Activated T-cell treated with anti-CD3 and anti-CD28 coated beads, Interleukin-2, amount 50 U/mL, for 72 hours (primary cell): ENCODE measurements at places on chromosomes 7 and 10. TPM values are rescaled to one million over a fixed set of nuclear protein-coding genes. Genes with fewer than 3 reads are reported as not detected.

DNA sequence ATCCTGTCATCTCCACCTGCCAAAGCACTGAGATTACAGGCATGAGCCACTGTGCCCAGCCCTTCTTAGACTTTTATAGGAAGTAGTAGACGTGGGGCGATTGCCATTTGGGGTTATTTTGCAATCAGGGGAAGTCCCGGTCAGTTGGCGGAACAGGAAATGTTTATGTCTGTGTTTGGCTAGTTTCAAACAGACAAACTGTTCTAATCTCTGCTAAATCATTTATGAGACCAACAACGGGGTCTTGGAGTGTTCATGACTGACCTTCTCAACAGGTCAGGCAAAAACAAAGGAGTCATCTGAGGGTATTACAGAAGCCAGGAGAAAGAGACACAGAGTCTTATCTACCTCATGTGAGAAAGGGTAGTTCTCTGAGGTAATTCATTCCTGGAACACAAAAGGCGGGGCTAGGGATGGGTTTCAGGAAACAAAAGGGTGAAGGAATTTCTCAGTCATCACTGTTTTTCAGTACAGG is 6.6 kb upstream of the TPK1 start:
- peak overlapping the region; percentile 63 for H3K4me3 ChIP-seq
- peaks cover 25% of the 10 kb centered on the region for H3K4me1 ChIP-seq
- DNase-seq = peak; percentile 31
- no peaks in the 10 kb centered on the region for H3K27me3 ChIP-seq

WDR86 gene
- total RNA-seq = 1.0 TPM

DNA sequence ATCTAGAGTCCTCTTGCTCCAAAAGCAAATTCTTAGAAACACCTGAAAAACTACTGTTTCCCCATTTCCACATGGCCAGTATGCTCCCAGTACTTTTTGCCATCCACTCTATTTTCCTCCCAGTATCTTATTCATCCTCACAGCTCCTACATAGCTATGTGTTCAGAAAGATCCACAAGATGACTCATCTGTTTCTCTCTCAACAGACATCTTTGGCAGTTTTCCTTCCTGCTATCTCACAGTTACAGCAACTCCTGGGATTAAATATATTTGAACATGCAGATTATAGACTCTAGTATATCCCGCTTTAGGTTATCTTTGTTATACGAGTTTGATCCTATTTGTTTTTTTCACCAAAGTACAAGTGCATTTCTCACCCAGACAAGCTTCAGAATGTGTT is 675.6 kb upstream of the POT1 start:
- no peak overlapping the region for H3K27ac ChIP-seq
- H3K4me1 ChIP-seq = no peaks in the 10 kb centered on the region
- H3K27me3 ChIP-seq = no peaks in the 10 kb centered on the region
- no peaks in the 10 kb centered on the region for H3K36me3 ChIP-seq

DNA sequence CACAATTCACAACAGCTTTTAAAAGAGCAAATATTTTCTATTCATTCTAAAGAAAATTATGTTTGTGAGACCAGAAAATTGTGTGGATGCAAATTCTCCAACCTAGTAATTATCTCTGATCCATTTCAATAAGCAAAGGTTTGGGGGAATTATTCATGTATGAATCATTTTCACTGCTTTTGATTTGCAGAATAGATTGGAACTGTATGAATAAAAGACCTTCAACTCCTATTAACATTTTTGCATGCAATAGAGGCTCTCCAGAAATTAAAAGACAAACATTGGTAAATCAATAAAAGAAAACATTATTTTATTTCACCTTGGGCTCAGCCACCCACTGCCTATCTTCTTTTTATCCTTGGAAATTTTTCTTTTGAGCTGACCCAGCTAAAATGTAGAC is 43.5 kb downstream of the FEZF1 start:
- H3K27me3 ChIP-seq = no peaks in the 10 kb centered on the region
- DNase-seq = no peak
- H3K27ac ChIP-seq = no peak overlapping the region
- no peak overlapping the region for H3K4me3 ChIP-seq
- no peaks in the 10 kb centered on the region for H3K4me1 ChIP-seq

DNA sequence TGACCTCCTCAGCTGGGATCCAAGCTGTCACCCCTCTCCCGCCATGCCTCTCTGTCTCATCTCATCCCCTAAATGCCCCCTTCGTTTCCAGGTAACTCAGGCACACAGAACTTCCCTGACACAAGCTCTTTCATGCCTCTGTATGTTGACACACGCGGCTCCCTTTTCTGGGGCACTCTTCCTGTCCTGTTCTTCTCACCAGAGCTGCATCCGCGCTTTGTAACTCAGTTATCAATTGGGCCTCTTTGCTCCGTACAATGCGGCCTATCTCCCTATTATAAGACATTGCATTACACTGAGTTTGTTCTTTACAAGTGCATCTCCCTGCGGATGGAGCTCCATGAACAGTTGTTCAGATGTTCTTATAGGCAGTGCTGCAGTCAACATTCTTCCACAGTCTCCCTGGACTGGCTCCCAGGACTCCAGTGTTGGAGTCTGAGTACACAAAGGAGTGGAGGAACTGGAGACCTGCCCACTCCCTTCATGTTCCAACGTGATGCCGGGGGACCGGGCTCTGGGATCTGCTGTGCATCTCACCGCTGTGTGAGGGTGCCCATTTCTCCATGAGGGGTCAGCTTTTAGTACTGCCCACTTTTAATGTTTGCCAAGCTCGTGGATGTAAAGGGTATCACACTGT is 56.9 kb upstream of the TNS3 start:
- H3K27ac ChIP-seq = no peak overlapping the region
- H3K4me3 ChIP-seq = no peak overlapping the region
- no peaks in the 10 kb centered on the region for H3K27me3 ChIP-seq
- no peaks in the 10 kb centered on the region for H3K4me1 ChIP-seq
- no peak for DNase-seq

GRCh38 chr10:66698069-66698468 is 227.8 kb upstream of the LRRTM3 start:
- no peak overlapping the region for H3K27ac ChIP-seq
- no peaks in the 10 kb centered on the region for H3K36me3 ChIP-seq
- no peak overlapping the region for H3K4me3 ChIP-seq

DNA sequence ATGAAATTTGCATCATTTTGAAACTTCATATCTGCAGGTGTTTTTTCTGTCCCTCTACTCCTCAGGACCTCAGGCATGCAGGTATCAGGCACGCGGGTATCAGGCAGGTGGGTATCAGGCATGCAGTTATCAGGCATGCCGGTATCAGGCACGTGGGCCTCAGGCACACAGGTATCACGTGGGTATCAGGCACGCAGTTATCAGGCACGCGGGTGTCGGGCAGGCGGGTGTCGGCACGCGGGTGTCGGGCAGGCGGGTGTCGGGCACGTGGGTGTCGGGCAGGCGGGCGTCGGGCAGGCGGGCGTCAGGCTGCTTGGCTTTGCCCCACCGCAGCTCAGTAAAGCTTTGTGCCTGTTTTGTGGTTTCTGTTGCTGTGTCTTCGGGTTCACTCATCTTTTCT is 8.7 kb downstream of the SPRN start:
- no peaks in the 10 kb centered on the region for H3K4me1 ChIP-seq
- no peak for DNase-seq
- no peaks in the 10 kb centered on the region for H3K27me3 ChIP-seq
- peaks cover 30% of the 10 kb centered on the region for H3K36me3 ChIP-seq
- H3K4me3 ChIP-seq = no peak overlapping the region

- no peaks in the 10 kb centered on the region for H3K27me3 ChIP-seq
- peaks cover 23% of the 10 kb centered on the region for H3K4me1 ChIP-seq
- H3K4me3 ChIP-seq = no peak overlapping the region
- DNase-seq = no peak
- no peak overlapping the region for H3K27ac ChIP-seq
- H3K36me3 ChIP-seq = no peaks in the 10 kb centered on the region
These were observed 174.5 kb downstream of the SH3PXD2A start for GRCh38 chr10:103680869-103681236.

NODAL gene
- total RNA-seq = not detected

DNA sequence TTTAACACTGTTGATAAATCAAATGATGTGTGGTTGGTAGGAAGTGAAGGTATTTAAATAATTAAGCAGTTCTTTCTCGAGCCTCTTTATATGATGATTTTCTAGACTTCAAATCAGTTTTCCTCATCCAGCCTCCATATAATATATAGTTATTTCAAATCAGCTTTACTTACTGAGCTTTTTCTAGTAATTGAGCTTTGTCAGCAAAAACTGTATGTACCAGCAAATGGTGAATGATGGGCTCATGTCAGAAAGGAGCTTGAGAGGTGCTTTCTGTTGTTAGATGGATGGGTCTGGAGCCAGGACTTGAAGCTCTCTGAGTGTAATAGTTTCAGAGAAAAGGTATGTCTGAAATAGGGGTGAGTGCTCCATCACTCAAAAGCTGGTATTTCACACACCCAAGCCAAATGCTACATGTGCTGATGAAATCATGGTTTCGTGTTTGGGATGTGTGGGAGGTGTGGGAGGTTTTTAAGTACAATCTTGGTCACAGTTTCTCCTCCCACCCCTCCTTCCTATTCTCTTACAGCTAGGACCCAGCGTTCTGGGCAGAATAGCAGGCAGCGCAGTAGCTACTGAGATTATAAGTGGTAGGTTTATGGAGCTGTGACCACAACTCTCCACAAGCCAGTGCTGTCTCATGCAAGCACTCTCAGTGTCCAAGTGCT is 55.8 kb downstream of the LRMDA start:
- no peak overlapping the region for H3K27ac ChIP-seq
- H3K4me3 ChIP-seq = no peak overlapping the region
- no peak for DNase-seq
- no peaks in the 10 kb centered on the region for H3K4me1 ChIP-seq

DNA sequence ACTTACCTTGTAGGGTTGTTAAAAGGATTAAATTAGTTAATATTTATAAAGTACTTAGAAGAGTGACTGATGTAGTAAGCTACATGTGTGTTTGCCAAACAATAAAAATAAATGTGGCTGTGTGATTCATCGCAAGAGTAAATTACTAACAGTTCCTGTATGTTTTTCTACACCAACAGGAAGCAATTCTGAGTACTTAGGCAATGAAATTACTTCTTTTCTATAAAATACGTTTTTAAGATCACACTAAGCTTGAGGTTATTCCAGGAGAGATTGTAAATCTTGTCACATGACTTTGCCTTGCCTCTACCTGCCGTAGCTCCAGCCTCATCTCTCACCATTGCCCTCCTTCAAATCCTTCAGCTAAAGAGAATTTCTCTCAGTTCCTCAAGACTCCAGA is 18.1 kb upstream of the GSTK1 start:
- H3K27ac ChIP-seq = peak overlapping the region; percentile 42
- peak overlapping the region; percentile 75 for H3K4me3 ChIP-seq
- H3K27me3 ChIP-seq = no peaks in the 10 kb centered on the region
- peaks cover 83% of the 10 kb centered on the region for H3K4me1 ChIP-seq
- H3K36me3 ChIP-seq = peaks cover 11% of the 10 kb centered on the region

TMUB1 gene
- total RNA-seq = 68.5 TPM

FRAT2 gene
- 7.2 TPM for total RNA-seq

UCN3 gene
- total RNA-seq = not detected

ENTPD1 gene
- total RNA-seq = 0.53 TPM

GRCh38 chr10:84193846-84194423 is 402 bp upstream of the CDHR1 start:
- peak overlapping the region; percentile 73 for H3K4me3 ChIP-seq
- H3K36me3 ChIP-seq = no peaks in the 10 kb centered on the region
- no peak for DNase-seq
- H3K4me1 ChIP-seq = peaks cover 8% of the 10 kb centered on the region
- no peak overlapping the region for H3K27ac ChIP-seq

DNA sequence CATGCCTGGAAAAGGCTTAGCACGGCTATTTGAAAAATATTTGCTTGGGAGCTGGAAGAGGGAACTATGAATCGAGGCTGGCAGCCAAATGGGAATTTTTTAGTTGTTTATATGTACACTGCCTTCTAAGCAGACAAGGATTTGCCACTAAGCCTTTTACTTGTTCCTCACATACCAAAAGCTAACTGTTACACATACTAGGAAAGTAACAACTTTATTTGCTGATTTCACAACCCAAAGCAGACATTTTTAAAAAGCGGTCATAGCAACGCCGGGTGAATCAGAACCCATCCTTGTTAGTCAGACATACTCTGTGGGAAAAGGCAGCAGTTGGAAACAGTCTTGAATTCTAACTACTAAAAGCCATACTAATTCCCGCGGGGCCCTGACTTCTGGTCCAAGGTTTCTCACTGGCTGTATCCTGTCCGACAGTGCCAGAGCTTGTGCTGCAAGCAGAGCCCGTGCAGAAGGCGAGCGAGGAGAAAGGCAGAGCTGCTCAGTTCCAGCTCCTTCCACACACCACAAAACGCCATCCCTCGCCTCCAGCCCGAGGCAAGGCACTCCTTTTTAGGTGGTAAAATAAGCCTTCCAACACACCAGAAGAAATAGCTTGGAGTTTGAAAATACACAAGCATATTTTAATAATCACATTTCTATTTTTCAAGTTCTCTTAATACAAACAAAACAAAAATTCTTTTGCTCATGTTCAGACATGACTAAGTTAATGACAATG is 89.2 kb downstream of the RNF216 start:
- H3K36me3 ChIP-seq = peaks cover 9% of the 10 kb centered on the region
- no peak overlapping the region for H3K27ac ChIP-seq
- no peaks in the 10 kb centered on the region for H3K27me3 ChIP-seq
- DNase-seq = peak; percentile 43

- no peak for DNase-seq
- H3K27me3 ChIP-seq = no peaks in the 10 kb centered on the region
These were observed 25.8 kb downstream of the PTPRE start for GRCh38 chr10:127932521-127933270.

DNA sequence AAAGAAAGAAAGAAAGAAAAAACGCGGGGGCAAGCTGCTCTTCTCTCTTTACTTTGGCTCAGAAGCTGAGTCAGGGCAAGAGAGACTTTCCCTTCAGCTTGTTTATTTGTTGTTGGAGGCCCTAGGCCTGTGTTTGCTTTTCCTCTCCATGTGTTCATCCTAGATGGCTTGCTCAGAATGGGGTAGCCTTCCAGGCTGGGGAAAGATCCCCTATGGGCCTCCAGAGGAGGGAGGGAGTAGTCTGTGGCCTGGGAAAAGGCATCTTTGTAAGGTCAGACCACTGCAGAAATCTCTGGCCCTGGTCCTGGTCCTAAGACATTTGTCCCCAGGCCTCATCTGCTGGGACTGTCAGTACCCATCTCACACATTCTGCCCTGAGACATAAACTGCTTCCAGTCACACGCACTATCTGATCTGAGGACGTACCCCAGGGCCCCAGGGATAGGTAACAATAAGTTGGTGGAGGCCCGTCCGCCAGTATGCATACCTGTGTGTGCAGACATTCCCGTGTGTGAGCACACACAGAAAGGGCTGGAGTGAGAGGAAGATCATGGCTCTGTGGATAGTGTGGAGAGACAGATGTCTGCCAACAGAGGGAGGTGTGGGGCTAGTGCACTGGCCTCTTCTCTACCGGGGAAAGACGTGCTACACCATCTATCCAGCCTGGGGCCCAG is 4.9 kb upstream of the SCD start:
- H3K27me3 ChIP-seq = peaks cover 5% of the 10 kb centered on the region
- H3K36me3 ChIP-seq = no peaks in the 10 kb centered on the region
- H3K4me1 ChIP-seq = peaks cover 29% of the 10 kb centered on the region
- H3K4me3 ChIP-seq = no peak overlapping the region
- DNase-seq = peak; percentile 58

GRCh38 chr7:127940381-127941160 is 90.7 kb downstream of the LRRC4 start:
- no peak for DNase-seq
- H3K4me1 ChIP-seq = peaks cover 7% of the 10 kb centered on the region
- H3K4me3 ChIP-seq = no peak overlapping the region
- H3K27ac ChIP-seq = peak overlapping the region; percentile 13
- H3K27me3 ChIP-seq = no peaks in the 10 kb centered on the region

- H3K27me3 ChIP-seq = peaks cover 6% of the 10 kb centered on the region
- DNase-seq = no peak
- H3K4me1 ChIP-seq = no peaks in the 10 kb centered on the region
- H3K4me3 ChIP-seq = no peak overlapping the region
- H3K27ac ChIP-seq = no peak overlapping the region
These were observed 82.0 kb upstream of the JCAD start for GRCh38 chr10:30141423-30141822.

APBB1IP gene
- 49.7 TPM for total RNA-seq
